Inflammatory macrophage (primary cell): ENCODE measurements at places on chromosomes 7 and 10.
A peak's percentile ranks its signal among the peaks of the same experiment; 100 is the strongest.

DNA sequence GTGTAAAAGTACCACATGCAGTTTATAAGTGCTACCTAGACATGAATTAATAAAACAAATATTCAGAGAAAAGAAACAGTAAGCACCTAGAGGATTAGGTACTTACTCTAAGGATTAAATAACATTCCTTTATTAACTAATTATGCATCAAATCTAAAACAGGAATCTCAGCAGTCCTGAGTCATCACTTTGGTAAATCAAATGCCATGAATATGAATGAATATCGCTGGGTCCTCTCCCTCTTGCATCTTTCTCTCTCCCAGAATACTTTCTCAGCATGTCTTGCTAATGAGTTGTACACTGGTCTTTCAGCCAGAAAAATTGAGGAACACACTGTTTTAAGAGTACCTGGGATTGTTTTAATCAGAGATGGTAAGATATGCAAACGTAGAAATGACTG is 225.5 kb upstream of the NFE2L3 start:
- DNase-seq: no peak

- DNase-seq: no peak
Measured at GRCh38 chr10:381805-382204, 246.6 kb downstream of the ZMYND11 start.

DNA sequence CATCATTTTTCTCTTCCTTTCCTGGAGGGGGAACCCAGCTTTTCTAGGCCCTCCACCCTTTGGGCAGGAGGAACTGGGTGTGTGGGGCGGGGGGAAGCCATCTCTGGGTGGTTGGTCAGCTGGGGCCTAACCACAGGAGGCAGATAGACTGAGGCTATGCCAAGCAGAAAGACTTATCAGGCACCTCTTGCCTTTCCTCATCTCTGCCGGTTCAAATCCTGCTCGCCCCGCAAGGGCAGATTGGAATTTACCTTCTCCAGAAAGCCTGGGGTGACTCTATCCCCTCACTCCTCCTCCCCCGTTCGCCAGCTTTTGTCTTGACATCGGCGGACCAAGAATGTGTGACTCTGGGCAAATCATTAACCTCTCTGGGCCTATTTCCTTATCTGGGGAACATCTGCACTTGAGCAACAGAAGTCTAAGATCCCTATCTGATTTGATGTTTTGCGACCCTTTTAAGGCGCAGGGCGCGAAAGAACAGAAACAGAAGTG is 584 bp upstream of the GARS1 start:
- peak; percentile 67 for DNase-seq

DNA sequence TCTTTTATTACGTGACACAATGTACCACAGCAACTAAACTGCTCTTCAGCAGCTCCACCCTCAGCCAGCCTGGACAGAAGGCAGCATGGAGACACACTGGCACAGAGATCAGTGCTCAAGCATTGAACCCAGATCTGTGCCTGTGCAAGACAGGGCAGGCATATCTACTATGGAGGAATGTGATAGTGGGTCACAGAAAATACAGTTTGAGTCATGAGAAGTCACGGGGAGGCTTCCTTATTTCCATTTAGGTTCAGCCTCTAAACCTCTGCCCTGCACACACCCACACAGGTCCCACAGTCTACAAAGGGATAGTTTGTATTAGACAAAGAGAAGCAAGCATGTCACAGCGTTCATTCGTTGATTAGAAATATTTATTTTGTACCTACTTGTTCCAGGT is 187.4 kb upstream of the AGR3 start:
- peak; percentile 91 for DNase-seq

DNA sequence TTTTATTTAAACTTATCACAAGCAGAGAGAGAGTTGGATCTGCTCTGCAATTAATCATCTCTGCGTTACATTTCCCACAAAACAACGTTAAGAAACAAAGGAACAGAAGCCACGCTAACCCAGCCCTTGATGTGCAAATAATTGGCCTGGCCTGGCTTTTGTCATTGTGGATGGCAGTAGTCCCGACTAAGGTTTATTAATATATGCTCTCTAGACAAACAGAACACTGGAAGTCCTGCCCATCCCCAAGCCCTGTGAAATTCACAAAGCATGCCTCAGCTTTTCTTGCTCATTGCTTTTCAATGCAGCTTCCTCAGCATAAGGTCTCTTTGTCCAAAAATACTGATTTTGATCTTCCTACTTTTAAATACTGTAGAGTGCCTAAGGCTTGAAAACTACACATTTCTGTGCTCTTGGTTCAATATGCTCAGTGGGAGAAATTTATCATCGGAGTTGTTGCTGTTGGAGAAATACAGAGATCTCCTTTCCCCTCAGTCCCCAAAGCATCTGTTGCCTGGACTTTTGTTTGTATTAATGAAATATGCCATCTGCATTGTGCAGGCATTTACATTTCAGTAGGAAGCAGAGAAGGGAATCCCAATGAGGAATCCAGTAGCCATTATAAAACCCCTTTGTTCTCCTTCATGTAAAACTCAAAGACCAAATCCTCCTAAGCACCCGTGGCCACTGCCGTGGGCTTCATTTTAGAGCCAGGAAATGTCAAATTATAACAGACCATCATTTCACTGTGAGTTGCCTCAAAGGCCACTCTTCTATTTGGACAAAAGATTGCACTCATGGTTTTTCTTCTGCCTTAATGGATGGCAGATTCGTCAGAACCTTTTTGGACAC is 61.1 kb downstream of the SORCS1 start:
- no peak for DNase-seq

DNA sequence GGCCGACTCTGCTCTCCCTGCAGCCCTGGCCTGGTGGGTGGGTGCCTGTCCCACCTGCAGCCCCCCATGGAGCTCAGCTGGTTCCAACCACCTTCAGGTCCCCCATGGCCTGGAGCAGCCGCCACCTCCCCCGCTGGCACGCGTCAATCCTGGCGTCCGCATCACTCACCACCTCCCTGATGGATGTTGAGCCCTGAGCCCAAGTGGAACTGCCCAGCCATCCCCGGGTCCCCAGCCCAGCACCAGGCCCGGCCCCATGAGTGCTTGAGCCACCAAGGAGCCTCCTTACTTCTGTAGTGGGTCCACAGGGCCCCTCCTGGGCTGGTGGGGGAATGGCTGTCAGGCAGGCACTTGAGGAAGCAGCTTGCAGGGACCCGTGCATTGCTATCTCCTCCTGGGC is 14.6 kb downstream of the AGAP3 start:
- no peak for DNase-seq

GRCh38 chr10:133154996-133155778 is 4.8 kb upstream of the KNDC1 start:
- no peak for DNase-seq

- no peak for DNase-seq
Measured at GRCh38 chr7:118245267-118246040, 20.9 kb downstream of the ANKRD7 start.

DNA sequence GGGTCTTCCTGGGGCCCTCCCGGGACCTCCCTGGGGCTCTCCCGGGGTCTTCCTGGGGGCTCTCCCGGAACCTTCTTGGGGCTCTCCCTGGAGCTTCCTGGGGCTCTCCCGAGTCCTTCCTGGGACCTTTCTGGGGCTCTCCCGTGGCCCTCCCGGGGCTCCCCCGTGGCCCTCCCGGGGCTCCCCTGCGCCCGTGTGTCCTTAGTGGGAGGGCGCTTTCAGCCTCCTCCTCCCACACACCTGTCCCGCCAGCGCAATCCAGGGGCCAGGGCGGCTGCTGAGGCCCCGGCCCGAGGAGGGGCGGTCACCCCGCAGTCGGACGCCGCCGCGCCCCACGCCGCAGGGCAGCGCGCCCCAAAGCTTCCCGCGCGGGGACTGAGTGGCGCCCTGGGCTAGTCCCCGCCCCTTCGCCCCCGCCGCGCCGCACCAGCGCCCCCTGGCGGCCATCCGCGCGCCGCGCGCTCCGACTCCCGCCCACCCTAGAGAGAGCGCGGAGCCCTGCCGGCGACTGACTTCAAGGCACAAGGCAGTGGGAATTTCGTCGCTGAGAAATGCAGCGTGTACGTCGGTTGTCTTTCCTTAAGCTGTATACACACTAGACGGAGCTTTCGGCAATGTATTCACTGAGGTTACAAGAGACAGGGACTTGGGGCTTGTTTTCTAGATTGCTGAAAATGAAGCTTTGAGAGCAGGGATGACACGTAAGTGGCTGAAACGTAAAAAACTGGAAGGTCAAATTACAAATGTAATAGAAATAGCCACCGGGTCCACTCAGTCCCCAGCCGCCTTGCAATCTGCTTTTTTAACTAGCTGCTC is 47.1 kb downstream of the INSIG1 start:
- DNase-seq: peak; percentile 79
